ENCODE measurements at places on chromosomes 7 and 10. TPM values are rescaled to one million over a fixed set of nuclear protein-coding genes. Genes with fewer than 3 reads are reported as not detected.
A peak's percentile ranks its signal among the peaks of the same experiment; 100 is the strongest.

AKR1C1 gene
- total RNA-seq, result 14.2 TPM

GJC3 gene
- not detected for total RNA-seq

HYAL4 gene
- total RNA-seq, result not detected

LIPK gene
- total RNA-seq, result not detected

DDC gene
- total RNA-seq, result not detected

MYO1G gene
- total RNA-seq, result not detected

AKR1D1 gene
- total RNA-seq, result not detected

BTBD16 gene
- not detected for total RNA-seq

DNA sequence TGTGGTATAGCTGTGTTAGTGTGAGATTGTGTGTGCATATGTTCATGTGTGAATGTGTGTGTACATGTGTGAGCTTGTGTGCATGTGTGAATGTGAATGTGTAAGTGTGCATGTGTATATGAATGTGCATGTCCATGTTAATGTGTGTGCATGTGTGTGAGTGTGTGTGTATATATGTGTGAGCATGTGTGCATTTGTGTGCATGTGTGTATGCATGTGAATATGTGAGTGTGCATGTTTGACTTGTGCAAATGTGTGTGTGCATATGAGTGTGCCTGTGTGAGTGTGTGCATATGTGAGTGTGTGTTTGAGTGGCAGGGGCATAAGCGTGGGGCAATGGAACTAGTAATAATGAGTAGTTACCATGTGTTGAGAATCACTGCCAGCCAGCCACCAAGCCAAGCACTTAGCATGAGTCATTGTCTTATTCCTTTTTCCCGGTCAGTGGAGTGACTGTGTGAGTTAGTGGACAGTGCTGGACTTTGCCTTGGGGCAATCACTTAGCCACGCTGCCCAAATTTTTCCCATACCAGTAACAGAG, 46.3 kb upstream of the SHH start:
- DNase-seq, result peak; percentile 93

GRCh38 chr7:138546829-138547228, 86.8 kb downstream of the TRIM24 start:
- no peak for DNase-seq

GRCh38 chr10:92203919-92204623, 86.8 kb downstream of the CPEB3 start:
- no peak for DNase-seq

DNA sequence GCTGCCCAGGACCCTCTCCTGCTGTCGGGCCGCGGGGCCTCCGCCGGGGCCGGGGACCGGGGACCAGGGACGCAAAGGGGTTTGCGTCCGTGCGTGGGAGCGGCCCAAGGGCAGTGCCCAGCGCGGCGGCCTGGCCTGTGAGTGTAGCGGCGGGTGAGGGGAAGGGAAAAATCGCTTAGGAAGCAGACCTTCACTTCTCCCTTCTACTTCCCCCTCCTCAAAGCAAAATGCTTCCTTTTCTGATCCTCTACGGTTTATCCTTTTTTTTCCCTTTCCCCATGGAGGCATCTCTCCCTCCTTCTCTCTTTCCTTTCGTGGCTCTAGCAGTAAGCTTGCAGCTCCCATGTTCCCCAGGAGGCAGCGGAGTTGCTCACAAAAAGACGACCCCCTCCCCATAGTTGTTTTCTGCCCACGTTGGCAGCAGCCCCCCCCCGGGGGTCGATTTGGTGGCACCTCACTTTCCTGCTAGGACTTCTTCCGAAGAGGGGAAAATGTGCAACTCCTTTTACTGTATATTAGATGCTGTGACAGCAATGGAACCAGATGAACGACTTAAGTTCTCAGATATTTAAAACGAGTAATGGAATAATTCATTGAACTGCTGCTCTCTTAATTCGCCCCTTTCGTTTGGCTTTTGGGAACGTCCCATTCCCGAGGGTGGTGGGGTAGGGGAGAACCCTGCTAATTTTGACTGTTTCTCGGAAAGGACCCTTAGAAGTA, 724 bp downstream of the CAPZA2 start:
- no peak for DNase-seq

DNA sequence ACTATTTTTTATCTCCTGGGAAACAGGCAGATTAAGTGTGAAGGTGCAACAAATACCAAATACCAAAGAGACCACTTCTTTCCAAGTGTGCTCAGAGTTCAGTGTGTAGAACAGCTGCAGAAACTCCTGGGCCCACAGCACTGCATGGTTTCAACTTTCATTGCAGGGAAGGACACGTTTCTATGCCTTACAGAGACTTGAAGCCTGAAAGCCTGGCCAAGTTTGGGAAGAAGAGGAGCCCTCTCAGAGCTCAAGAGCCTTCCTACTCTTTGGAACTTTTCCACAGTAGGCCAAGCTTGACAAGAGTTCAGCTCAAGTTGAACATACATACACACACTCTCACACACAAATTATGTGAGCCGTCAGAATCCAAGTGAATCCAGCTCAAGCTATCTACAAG, 2.5 kb downstream of the HOXA4 start:
- no peak for DNase-seq

- DNase-seq, result no peak
These were observed 110.7 kb upstream of the SEMA3C start for GRCh38 chr7:81029511-81029910.

- peak; percentile 71 for DNase-seq
These were observed 156.6 kb downstream of the CCDC3 start for GRCh38 chr10:12844811-12845483.

DNA sequence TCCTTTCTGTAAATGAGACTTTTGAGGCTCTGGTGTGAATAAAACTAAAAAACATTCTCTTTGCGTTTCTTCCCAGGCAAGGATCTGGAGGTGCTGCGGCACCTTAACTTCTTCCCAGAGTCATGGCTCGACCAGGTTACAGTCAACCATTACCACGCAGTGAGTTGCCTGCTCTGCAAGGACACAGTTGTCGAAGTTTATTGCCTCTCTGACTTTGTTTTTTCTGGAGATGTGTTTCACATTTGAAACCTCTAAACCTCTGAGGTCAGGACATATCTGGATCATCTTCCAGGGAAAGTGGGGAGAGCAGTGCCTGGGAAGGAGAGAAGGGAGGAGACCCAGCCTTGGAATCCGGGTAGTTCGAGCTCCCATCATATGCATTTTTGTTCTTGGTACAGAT, 43.4 kb upstream of the PLEKHA1 start:
- DNase-seq, result no peak

DNA sequence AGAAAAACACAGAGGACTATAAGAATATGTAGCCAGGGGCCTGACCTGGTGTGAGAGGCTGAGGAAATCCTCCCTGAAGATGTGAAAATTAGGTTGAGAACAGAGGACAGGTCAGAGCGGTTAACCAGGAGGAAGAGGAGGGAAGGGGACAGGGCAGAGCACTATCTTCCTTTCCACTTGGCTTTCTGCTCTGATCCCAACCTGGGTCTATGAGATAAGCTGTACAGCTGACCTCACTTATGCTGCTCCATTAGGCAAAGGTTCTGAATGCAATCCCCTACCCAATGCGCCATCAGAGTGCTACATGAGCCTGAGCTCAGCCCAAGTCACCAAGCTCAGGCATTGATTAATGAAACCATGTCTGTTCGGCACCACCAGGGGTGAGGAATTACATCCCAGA, 10.5 kb downstream of the LIPA start:
- no peak for DNase-seq

DNA sequence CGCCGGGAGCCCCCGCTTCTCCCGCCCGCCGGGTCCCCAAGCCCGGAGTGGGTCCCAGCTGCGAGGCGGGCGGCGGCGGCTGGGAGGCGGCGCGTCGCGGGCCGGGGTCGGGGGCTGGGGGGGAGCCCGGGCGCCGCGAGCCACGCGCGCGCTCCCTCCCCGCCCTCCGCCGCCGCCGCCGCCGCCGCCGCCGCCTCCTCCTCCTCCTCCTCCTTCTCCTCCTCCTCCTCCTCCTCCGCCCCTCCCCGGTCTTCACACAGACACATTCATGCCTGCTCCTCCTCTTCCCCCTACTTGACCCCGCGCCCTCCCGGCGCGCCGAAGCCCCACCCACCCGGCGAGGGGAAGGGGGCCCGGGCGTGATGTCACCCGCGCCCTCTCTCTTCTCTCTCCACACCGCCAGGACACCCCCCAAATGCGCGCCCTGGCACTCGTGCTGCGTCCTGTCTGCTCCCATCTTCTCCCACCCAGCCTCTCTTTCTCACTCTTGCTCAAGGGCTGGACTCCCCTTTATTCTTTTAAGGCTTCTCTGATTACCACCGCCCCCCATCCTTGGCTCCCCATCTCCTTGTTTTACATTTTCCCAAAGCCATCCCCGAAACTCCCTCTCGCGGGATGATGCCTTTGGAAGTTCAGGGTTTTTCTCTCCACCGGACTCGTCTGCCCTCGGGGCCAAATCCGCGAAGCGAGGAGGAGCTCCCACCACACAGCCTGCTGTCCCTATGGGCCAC, 967 bp upstream of the GLI3 start:
- peak; percentile 81 for DNase-seq

DNA sequence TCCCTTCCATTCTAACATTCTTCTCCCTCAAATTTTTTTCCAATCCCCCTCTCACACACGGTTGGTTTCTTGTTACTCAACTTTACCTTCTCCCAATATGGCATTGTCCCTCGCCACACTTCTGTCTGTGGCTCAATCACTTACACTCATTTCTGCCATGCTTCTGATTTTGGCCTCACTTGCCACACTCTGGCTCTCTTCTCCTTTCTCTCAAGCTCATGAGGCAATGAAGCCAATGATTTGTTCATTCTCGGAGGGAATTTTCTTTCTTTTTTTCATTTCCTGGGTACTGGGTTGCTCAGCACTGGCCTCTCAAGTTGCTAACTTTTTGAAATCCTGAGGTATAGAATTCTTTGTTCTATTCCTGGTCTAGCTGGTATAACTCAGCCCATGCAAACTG, 4.0 kb upstream of the MYOZ1 start:
- no peak for DNase-seq
